ENCODE measurements at places on chromosomes 6 and 20. TPM values are rescaled to one million over a fixed set of nuclear protein-coding genes. Genes with fewer than 3 reads are reported as not detected.

DEF6 gene
- 0.43 TPM for total RNA-seq

ADGRF1 gene
- total RNA-seq: 0.17 TPM

HLA-DQA1 gene
- not detected for total RNA-seq

CLPSL2 gene
- not detected for total RNA-seq

SLC52A3 gene
- not detected for total RNA-seq

SDCBP2 gene
- 0.29 TPM for total RNA-seq

RAB44 gene
- not detected for total RNA-seq

C20orf204 gene
- not detected for total RNA-seq

BMP6 gene
- total RNA-seq: 2.8 TPM

MRPL18 gene
- 120 TPM for total RNA-seq

GRCh38 chr6:159533016-159533415 is 160.0 kb downstream of the SOD2 start:
- DNase-seq: no peak

DNA sequence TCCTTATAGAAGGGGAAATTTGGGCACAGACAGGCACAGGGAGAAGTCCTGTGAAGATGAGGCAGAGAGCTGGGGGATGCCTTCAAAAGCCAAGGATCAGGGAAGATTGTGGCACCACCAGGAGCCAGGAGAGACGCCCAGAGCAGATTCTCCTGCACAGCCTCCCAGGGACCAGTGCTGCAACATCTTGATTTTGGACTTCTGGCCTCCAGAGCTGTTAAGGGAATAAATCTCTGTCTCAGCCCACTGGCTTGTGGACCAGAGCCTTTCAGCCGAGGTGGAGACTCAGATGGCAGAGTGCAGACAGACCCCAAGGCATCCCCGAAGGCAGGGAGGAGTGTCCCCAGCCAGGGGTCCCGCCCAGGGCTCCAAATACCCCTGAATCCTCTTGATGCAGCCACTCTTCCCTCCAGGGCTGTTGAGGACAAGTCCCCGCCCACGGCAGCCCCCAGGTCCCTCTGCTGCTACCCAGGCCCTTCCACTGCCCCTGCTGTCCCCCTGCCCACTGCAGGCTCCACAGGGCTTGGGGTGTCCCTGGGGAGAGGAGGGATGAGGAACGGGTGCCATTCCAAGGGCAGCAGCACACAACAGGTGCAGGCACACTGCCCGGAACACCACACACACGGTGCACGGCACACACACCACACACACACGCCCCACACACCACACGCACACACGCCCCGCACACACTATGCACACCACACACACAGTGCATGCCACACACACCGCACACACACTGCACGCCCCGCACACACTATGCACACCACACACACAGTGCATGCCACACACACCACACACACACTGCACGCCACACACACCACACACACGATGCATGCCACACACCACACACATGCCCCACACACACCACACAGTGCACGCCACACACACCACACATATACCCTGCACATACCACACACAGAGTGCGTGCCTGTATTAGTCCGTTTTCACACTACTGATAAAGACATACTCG is 311.4 kb downstream of the TAF4 start:
- no peak for DNase-seq

DNA sequence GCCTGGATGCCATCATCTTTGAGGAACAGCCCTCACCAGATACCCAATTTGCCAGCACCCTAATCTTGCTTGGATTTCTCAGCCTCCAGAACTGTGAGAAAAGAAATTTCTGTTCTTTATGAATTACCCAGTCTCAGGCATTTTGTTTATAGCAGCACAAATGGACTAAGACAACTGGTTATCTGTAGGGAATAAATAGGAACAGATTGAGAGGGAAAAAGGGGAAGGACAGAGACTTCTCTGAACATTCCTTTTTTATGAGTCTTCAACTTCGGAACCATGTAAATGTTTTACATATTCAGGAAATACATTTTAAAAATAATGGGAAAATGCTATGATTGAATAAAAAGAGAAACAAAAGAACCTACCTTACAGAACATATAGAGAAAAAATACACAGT is 20.9 kb downstream of the KCTD20 start:
- DNase-seq: no peak

GRCh38 chr20:61119794-61120410 is 132.2 kb upstream of the CDH4 start:
- DNase-seq: no peak

GRCh38 chr6:154427446-154427845 is 70.8 kb upstream of the IPCEF1 start:
- DNase-seq: no peak

GRCh38 chr6:7143476-7143974 is 35.8 kb downstream of the RREB1 start:
- no peak for DNase-seq

GRCh38 chr6:97775012-97775411 is 492.0 kb upstream of the MMS22L start:
- DNase-seq: no peak

DNA sequence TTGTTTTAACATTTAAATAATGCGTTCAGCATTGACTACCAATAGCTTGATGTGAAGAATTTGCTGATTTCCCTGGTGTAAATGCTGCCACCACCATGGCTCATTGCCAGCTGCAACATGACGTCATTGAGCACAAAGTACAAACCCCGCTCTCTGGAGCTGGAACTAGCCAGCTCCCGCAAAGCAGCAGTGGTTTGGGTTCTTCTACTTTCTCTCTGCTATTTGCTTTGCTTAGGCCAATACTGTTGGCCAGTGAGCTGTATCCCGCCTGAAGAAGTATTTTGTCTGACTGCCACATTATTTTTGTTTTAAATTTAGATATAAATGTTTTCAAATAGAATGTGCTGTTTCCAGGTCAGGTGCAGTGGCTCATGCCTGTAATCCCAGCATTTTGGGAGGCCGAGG is 47.4 kb upstream of the KIF13A start:
- peak; percentile 19 for DNase-seq

GRCh38 chr20:50417023-50417329 is 93.2 kb upstream of the PTPN1 start:
- no peak for DNase-seq

GRCh38 chr6:160024152-160024551 is 55.3 kb downstream of the IGF2R start:
- DNase-seq: no peak

- DNase-seq: no peak
Measured at GRCh38 chr20:24420567-24420966, 48.9 kb upstream of the SYNDIG1 start.

DNA sequence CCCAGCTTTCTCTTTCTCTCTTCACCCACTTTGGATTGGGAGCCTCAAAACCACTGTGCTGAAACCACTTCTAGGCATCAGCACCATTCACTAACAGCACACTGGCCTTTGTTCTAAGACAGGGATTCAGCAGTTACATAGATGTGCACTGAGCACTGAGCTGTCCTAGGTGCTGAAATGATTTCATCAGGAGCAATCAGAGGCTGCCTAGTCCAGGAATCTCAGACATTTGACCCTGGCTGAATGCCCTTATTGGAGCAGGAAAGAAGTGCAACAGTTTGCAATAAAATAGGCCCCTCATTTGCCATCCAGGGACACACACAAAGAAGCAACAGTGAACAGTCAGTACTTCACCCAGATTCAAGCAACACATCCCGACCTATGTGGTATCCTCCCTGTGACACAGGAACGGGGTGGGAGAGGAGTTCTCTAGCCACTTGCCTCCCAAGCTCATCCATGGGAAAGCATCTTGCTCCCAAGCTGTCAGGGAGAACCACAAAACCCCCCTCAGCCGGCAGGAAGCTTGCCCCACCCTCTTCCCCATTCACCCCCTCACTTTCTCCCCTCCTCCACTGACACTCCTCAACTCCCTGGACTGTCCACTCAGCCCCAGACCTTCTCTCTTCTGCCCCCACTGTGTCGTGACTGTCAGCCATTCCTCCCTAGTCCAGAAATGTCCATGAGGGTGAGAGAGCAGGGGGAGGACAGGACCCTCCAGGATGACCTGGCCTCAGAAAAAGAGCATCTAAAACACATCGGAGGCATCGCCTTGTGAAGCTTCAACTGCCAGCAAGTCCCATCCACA is 304.4 kb downstream of the PREX1 start:
- peak; percentile 60 for DNase-seq

- no peak for DNase-seq
Measured at GRCh38 chr6:85961746-85962145, 319.1 kb upstream of the SYNCRIP start.

GRCh38 chr6:35681298-35681697 is 7.4 kb downstream of the FKBP5 start:
- DNase-seq: no peak

DNA sequence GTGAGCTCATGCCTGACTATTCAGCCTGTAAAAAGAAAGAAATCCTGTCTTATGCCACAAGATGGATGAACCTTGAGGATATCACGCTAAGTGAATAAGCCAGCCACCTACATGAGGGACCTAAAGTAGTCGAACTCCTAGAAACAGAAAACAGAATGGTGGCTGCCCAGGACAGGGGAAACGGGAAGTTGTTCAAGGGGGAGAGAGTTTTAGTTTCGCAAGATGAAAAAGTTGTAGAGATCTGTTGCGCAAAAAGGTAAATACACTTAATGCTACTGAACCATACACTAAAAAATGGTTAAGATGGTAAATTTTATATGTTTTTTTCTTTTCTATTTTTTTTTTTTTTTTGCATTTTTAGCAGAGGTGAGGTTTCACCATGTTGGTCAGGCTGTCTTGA is 74.1 kb upstream of the RALY start:
- DNase-seq: no peak

DNA sequence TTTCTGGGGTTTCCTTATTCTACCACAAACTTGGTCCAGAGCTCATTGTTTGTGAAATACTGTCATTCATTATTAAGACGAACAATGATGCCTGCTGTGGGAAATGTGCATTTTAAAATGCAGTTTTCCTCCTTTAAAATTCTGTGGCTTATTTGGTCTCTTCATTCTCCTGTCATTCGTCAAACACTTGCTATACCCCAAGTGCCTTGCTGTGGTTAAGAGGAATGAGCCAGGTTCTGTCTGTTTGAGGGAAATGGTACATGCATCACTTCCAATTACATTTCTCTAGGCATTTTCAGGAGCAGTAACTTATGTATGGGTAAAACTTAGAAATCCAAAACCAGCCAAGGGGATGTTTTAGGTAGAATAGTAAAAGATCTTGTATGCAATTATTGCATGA is 1087.7 kb downstream of the KIF16B start:
- DNase-seq: no peak

DNA sequence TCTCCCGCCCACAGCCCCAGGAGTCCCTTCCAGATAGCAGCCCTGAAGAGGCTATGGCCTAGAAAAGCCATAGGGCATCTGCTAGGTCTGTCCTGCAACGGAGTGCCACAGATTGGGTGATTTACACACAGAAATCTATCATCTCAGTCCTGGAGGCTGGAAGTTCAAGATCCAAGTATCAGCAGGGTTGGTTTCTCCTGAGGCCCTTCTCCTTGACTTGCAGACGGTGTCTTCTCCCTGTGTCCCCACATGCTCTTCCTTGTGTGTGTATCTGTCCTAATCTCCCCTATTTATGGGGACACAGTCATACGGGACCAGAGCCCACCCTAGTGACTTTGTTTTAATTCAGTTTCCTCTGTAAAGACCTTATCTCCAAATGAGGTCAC is 15.3 kb downstream of the FOXF2 start:
- DNase-seq: no peak

DNA sequence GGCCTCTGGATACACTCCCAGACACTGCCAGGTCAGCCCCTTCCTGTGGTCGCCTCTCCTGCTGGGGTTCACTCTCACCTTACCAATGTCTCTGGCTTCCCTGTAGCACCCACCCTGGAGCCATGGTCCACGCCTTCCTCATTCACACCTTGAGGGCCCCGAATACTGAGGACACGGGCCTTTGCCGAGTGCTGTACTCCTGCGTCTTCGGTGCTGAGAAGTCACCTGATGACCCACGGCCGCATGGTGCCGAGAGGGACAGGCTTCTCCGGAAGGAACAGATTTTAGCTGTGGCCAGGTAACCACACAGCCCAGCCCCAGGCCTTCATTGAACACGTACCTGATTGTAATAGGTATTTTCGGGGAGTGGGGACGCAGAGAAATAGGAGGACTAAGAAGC is 1.6 kb downstream of the AP5S1 start:
- no peak for DNase-seq

- peak; percentile 28 for DNase-seq
Measured at GRCh38 chr6:100479179-100480035, 14.7 kb upstream of the SIM1 start.

Measured in H4 (cell line).